ENCODE measurements at places on chromosomes 1 and 21.

- no peak for DNase-seq
Measured at GRCh38 chr1:33866281-33866680, 2.4 kb downstream of the HMGB4 start.

DNA sequence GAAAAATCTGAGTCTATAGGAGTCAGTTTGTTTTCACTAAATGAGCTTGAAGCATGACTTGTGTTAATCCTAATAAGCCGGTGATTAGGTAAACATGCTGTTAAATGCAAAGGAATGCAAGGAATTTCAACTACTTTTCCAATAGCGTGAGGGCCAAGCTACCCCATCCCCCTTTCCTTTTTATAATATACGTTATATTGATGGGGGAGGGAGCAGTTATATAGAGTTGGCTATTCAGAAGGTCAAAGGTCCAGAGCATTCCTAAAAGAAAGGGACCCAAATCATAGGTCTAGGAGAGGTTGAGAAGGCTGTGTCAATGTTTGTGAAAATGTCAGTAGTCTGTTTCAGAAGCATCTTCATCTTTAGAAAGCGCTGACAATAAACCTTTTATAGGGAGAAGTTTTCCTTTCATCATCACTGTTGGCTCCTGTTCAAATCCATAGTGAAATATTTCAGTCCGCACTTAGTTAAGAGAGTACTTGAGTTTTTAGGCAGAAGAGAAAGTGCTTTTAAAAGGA, 3.8 kb downstream of the CCN1 start:
- DNase-seq, result peak; percentile 75

- no peak for DNase-seq
Measured at GRCh38 chr1:210541680-210542358, 213.1 kb downstream of the HHAT start.

- no peak for DNase-seq
Measured at GRCh38 chr1:109190189-109190588, 23.5 kb upstream of the SARS1 start.

- no peak for DNase-seq
Measured at GRCh38 chr1:41344708-41345159, 16.5 kb upstream of the FOXO6 start.

DNA sequence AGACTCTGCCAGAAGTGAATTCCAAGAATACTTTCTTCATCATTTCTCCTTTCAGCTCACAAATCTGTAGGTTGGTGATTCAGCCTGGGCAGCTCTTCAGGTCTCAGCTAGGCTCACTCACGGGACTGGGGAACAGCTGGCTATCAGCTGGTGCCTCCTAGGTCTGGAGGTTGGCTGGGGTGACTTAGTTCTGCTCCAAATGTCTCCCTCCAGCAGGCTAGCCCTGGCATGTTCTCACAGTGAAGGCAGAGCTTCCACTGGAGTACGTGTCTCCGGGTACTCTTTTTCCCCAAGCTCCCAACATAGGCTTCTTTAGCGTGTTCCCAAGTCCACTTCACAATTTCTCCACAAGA, 12.5 kb upstream of the VAMP4 start:
- no peak for DNase-seq

GRCh38 chr1:39453603-39454002, 37.8 kb upstream of the BMP8A start:
- peak; percentile 57 for DNase-seq

DNA sequence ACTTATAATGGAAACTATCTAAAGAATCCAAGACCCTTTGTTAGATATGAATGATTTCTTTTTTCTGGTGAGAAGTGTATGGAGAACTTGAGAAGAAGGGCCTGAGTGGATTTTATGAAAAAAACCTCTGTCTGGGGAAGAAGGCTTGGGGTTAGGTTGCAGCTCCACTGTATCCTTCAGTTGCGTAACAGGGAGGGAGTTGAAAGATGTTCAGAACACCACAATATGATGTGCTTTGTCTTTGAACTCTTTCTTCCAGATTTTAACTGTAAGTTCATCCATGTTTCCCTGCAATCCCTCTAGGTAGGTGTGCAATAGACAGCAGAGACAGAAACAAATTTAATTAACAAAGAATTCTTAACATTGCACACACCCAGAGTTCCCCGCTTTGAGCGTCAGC, 125.8 kb upstream of the NFIA start:
- no peak for DNase-seq

DNA sequence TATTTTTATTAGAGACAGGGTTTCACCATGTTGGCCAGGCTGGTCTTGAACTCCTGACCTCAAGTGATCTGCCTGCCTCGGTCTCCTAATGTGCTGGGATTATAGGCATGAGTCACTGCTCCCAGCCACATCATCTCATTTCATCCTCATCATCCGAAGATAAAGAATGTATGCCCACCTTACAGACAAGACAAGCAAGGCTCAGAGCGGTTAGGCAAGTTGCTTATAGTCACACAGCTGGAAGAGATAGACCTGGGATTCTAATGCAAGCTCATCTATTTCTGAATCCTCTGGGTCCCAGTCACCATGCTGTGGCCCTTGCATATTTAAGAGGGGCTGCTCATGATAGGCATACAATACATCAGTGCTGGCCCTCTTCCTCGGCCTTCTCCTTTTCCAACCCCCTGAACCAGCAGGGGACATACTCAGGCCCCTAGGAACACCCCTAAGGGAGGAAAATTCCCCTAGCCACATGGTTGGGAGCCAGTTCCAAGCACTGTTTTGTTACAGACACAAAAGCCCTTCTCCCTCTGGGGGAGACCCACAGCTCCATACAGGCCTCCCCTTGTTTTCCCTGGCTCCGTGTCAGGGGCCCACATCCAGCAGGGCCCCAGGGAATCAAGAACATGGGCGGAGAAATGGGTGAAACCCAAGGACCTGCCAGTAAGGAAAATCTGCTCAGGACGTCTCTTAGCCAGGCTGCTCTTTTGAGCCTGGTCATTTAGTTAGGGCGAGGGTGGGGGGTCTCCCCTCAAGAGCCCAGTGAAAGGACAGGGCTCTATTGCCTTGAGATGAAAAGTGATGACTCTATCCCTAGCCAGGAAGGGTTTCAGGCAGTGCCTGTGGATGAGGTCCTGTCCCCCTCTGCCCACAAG, 6.9 kb downstream of the CSRP1 start:
- DNase-seq, result no peak

- no peak for DNase-seq
Measured at GRCh38 chr1:241213139-241213538, 143.9 kb downstream of the RGS7 start.

Measured in stomach (tissue), 19 donors.